ENCODE measurements at places on chromosomes 12 and 14. TPM values are rescaled to one million over a fixed set of nuclear protein-coding genes. Genes with fewer than 3 reads are reported as not detected.

The AQP5 gene
- total RNA-seq: 5.4 TPM

The CRY1 gene
- total RNA-seq: 17.6 TPM

The SYNDIG1L gene
- not detected for total RNA-seq

The RND1 gene
- 0.17 TPM for total RNA-seq

The GLTP gene
- 24.2 TPM for total RNA-seq

The KCNJ8 gene
- 2.3 TPM for total RNA-seq

The TDRD9 gene
- 1.0 TPM for total RNA-seq

The TAMALIN gene
- total RNA-seq: 17.9 TPM

The ARMH4 gene
- total RNA-seq: 1.6 TPM

The CATSPERB gene
- not detected for total RNA-seq

Data from pericardium fibroblast (primary cell).